GM23338 (cell line): ENCODE measurements at places on chromosomes 1 and 21. TPM values are rescaled to one million over a fixed set of nuclear protein-coding genes. Genes with fewer than 3 reads are reported as not detected.
A peak's percentile ranks its signal among the peaks of the same experiment; 100 is the strongest.

GRCh38 chr1:166907763-166908162 lies 31.7 kb upstream of the TADA1 start:
- no peak overlapping the region for H3K4me3 ChIP-seq
- H3K27ac ChIP-seq = no peak overlapping the region
- 0 out of 2 replicates have a peak, but pooled peaks cover 3% of the 10 kb centered on the region for H3K36me3 ChIP-seq
- no peaks in the 10 kb centered on the region for H3K4me1 ChIP-seq

The MAP1LC3C gene
- 1.1 and 1.7 TPM in 2 replicates for total RNA-seq

The OR6K3 gene
- not detected in 2 replicates for total RNA-seq

The TNFRSF14 gene
- total RNA-seq = 0.85 TPM in 1 of 2 replicates, not detected in the other

- no peaks in the 10 kb centered on the region for H3K4me1 ChIP-seq
- H3K27ac ChIP-seq = no peak overlapping the region
- no peaks in the 10 kb centered on the region for H3K27me3 ChIP-seq
- DNase-seq = no peak
- H3K36me3 ChIP-seq = peaks cover 9% of the 10 kb centered on the region; the same call in 1 of the 2 replicates
Measured at GRCh38 chr1:172602706-172603105, 56.2 kb upstream of the FASLG start.

The SLAMF8 gene
- total RNA-seq = not detected in 2 replicates

GRCh38 chr21:39063517-39063916 lies 119.7 kb downstream of the PSMG1 start:
- H3K4me3 ChIP-seq = no peak overlapping the region
- DNase-seq = no peak
- H3K4me1 ChIP-seq = no peaks in the 10 kb centered on the region
- peaks cover 3% of the 10 kb centered on the region; the same call in 1 of the 2 replicates for H3K36me3 ChIP-seq
- no peaks in the 10 kb centered on the region for H3K27me3 ChIP-seq
- no peak overlapping the region for H3K27ac ChIP-seq

DNA sequence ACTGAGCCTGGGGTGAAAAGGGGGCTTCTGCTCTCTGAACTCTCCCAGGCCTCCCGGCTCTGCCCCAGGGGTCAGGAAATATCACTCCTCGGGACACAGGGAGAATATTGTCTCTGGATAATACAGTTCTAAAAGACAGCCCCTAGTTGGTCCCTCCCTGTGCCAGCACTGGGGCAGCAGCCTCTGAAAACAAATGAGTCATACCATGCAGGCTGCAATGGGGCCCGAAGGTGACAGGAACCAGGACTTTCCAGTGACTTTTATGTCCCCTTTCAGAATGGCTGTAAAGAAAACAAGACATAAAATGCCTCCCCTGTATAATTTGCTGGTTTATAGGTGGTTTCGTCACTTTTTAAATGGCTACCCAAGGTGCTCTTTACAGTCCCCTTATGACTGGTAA lies 360.0 kb downstream of the NPHP4 start:
- H3K36me3 ChIP-seq = no peaks in the 10 kb centered on the region
- H3K4me3 ChIP-seq = no peak overlapping the region
- H3K27ac ChIP-seq = no peak overlapping the region
- H3K4me1 ChIP-seq = no peaks in the 10 kb centered on the region

DNA sequence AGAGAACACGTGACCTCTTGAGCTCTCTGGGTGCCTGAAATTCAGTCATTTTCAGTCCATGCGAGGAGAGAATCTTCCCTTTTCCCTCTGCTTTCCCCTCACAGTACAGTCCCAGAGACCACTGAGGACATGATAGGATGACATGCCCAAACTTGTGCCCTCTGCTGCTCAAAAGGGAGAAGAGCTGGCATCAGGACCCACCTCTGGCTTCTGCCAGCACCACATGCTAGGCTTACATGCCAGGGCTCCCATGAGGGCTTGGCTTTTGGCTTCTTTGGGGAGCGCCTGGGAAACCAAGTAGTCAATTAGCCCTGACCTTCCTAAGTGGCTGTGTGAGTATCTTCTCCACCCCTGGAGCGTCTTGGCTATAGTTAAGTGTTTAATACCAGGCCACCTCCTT lies 13.8 kb upstream of the KCNQ4 start:
- peaks cover 3% of the 10 kb centered on the region for H3K36me3 ChIP-seq
- peak overlapping the region; percentile 50 for H3K27ac ChIP-seq
- peaks cover 21% of the 10 kb centered on the region for H3K4me1 ChIP-seq
- no peak for DNase-seq

- no peak overlapping the region for H3K27ac ChIP-seq
- H3K36me3 ChIP-seq = peaks cover 15% of the 10 kb centered on the region
- no peak overlapping the region for H3K4me3 ChIP-seq
- DNase-seq = no peak
- no peaks in the 10 kb centered on the region for H3K27me3 ChIP-seq
- H3K4me1 ChIP-seq = no peaks in the 10 kb centered on the region
Measured at GRCh38 chr21:46114963-46115362, 17.1 kb downstream of the COL6A2 start.

- peaks cover 6% of the 10 kb centered on the region; the same call in 1 of the 2 replicates for H3K4me1 ChIP-seq
- H3K27ac ChIP-seq = no peak overlapping the region
- DNase-seq = no peak
- H3K4me3 ChIP-seq = no peak overlapping the region
- H3K36me3 ChIP-seq = no peaks in the 10 kb centered on the region
- H3K27me3 ChIP-seq = no peaks in the 10 kb centered on the region
Measured at GRCh38 chr1:66248746-66249145, 285.2 kb upstream of the SGIP1 start.

The S100A3 gene
- not detected in 2 replicates for total RNA-seq

The SERTAD4 gene
- total RNA-seq = 1.0 and 1.6 TPM in 2 replicates

GRCh38 chr1:233182587-233182986 lies 112.9 kb downstream of the PCNX2 start:
- H3K36me3 ChIP-seq = peaks cover 20% of the 10 kb centered on the region; the same call in 1 of the 2 replicates
- no peak overlapping the region for H3K27ac ChIP-seq
- H3K4me3 ChIP-seq = no peak overlapping the region
- no peak for DNase-seq
- H3K4me1 ChIP-seq = peaks cover 19% of the 10 kb centered on the region; the same call in 1 of the 2 replicates

The LCE2A gene
- total RNA-seq = not detected in 2 replicates

DNA sequence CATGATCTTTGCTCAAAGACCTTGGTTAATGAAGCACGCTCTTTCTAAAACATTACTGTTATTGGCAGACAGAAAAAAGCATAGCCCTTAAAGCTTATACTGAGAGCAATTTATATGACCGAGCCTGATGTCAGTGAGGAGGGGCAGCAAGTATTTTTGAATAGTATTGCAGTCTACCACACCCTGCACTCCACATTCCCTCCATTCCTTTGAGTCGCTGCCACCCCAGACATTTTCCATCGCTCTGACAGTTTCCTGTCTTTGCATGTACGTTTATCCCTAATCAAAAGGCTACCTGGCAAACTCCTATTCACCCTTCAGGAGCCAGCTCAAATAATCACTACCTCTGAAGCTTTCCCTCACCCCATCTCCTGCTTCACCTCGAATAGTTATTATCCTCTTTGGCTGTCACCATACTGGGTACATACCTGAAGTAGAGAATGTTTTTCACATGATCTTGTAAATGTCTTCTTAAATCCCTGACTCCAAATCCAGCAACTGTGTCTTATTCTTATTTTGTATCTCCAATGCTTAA lies 5.5 kb upstream of the JUN start:
- H3K4me1 ChIP-seq = peaks cover 6% of the 10 kb centered on the region; the same call in 1 of the 2 replicates
- H3K4me3 ChIP-seq = no peak overlapping the region
- no peak for DNase-seq
- peaks cover 26% of the 10 kb centered on the region for H3K27me3 ChIP-seq

The MYCL gene
- 38.8 and 41.1 TPM in 2 replicates for total RNA-seq

DNA sequence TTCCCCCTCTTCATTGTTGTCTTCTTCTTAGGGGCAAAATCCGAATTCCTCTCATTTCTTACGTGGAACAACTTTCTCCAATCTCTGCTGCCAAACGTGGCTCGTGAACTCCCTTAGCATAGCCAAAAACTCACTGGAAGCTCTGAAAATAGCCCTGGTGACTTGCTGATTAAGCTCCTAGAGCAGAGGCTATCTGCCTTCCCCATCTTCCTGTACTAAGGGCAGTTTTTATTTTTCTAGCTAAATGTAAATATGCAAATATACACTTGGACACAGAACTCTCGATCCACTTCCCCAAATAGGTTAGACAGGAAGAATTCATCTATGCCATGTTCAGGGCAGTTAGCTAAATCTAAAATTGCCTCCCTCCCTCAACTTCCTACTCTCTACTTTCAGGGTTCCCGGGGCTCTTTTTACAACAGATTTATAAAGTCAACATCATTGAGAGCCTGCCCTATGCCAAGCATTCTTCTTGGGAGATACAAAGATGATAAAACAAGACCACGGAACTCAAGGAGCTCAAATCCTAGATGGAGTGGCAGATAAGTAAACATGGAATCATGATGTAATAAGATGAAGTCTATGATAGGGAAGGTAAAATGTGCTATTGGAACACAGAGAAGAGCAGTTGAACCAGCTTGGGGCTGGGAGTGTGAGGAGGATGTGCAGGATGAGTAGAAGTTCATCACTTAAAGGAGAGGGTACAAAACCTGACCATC lies 59.4 kb upstream of the FMOD start:
- H3K36me3 ChIP-seq = no peaks in the 10 kb centered on the region
- no peak for DNase-seq
- H3K4me3 ChIP-seq = no peak overlapping the region
- H3K27ac ChIP-seq = no peak overlapping the region
- H3K4me1 ChIP-seq = no peaks in the 10 kb centered on the region
- no peaks in the 10 kb centered on the region for H3K27me3 ChIP-seq

- no peak overlapping the region for H3K4me3 ChIP-seq
- DNase-seq = no peak
- no peak overlapping the region for H3K27ac ChIP-seq
- no peaks in the 10 kb centered on the region for H3K4me1 ChIP-seq
Measured at GRCh38 chr1:213389061-213389581, 338.1 kb downstream of the RPS6KC1 start.

GRCh38 chr1:201906336-201906735 lies 17.6 kb downstream of the SHISA4 start:
- H3K36me3 ChIP-seq = no peaks in the 10 kb centered on the region
- H3K27me3 ChIP-seq = no peaks in the 10 kb centered on the region
- no peak overlapping the region for H3K27ac ChIP-seq
- H3K4me1 ChIP-seq = no peaks in the 10 kb centered on the region

- no peak for DNase-seq
- H3K4me1 ChIP-seq = no peaks in the 10 kb centered on the region
- H3K27ac ChIP-seq = no peak overlapping the region
- no peak overlapping the region for H3K4me3 ChIP-seq
- H3K36me3 ChIP-seq = no peaks in the 10 kb centered on the region
- H3K27me3 ChIP-seq = no peaks in the 10 kb centered on the region
Measured at GRCh38 chr1:210940081-210940617, 193.8 kb downstream of the KCNH1 start.

DNA sequence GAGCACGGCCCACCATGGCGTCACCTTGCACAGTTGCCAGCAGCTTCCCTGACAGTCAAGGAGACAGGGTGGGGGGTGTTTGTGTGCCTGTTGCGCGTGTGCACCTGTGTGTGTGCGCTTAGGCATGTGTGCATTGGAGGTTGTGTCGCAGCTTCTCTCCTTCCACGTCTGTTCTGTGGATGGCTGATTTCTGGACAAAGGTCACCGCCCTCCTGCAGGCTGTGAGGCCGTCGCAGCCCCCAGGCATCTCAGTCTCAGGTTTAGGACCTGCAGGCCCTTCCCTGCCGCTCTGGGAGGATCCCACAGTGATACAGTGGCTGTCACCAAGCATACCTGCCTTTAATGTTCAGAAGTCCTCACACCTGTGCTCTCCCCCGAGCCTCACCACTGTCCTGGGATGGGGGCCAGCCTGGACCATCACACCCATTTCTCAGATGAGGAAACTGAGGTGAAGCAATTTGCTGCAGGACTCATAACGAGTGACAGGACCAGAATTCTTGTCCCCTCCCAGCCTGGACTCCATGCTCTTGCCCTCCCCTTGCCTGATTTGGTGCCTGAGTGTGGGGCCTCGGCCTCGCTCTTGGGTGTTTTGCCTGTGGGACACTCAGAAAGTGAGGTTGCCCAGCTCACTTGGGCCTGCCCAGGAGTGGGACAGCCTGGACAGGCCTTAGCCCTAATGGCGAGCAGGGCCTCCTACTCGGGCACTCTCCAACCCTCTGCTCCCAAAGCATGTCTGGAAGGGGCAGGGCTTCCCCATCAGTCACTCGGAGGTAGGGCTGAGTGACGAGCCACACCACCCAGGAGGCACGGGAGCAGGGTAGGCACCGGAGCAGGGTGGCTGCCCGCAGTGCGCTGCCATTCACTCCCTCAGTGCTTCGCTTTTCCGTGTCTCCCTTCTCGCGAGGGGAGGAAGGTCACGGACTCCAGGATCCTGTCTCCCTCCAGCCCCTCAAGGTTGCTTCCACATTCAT lies 22.6 kb downstream of the COQ8A start:
- no peak overlapping the region for H3K27ac ChIP-seq
- no peaks in the 10 kb centered on the region for H3K36me3 ChIP-seq
- no peak overlapping the region for H3K4me3 ChIP-seq
- no peaks in the 10 kb centered on the region for H3K4me1 ChIP-seq
- no peak for DNase-seq

- no peaks in the 10 kb centered on the region for H3K36me3 ChIP-seq
- H3K4me1 ChIP-seq = peaks cover 34% of the 10 kb centered on the region
- H3K27me3 ChIP-seq = no peaks in the 10 kb centered on the region
- no peak overlapping the region for H3K4me3 ChIP-seq
Measured at GRCh38 chr1:84693005-84693404, 2.7 kb upstream of the SSX2IP start.

- no peak overlapping the region for H3K4me3 ChIP-seq
- peak; percentile 14 for DNase-seq
- peaks cover 4% of the 10 kb centered on the region; the same call in 1 of the 2 replicates for H3K27me3 ChIP-seq
- H3K36me3 ChIP-seq = no peaks in the 10 kb centered on the region
- H3K27ac ChIP-seq = no peak overlapping the region
- H3K4me1 ChIP-seq = peaks cover 3% of the 10 kb centered on the region; the same call in 1 of the 2 replicates
Measured at GRCh38 chr1:221708987-221709386, 32.9 kb downstream of the DUSP10 start.

DNA sequence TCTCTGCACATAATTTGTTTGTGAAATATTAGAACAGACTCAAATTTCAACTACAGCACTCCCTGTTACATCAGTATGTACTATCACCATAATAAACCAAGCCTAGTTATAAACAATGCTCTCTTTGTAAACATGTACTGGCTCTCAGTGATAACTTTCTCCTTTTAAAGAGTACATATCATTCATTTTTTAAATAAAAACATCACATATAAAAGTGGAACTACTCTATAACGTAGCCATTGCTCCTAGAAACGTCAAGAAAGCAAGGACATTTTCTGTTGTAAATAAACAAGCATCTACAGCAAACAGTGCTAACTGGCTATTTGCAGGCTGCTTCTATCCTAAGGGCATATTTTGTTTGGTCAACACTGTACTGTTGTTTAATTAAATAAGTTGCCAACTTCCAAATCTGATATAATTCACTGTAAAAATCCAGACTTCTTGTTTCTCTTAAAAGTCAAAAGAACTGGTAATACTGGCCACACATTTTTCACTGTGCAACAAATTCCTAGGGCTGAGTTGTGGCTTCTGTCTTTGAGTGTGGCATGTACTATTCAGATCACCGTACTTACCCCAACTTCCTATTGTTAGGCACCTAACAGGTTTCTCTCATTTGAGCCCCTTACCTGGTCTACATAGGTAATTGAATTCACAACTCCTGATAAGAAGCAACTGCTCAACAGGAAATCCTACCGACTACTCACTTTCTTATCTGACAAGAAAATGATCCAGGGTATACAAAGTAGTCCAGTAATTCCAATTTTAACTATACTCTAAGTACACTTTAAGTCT lies 111.9 kb downstream of the DENND1B start:
- DNase-seq = peak; percentile 29
- H3K4me3 ChIP-seq = no peak overlapping the region
- H3K27ac ChIP-seq = no peak overlapping the region
- H3K27me3 ChIP-seq = no peaks in the 10 kb centered on the region
- H3K4me1 ChIP-seq = no peaks in the 10 kb centered on the region

GRCh38 chr1:21869620-21870121 lies 57.6 kb downstream of the LDLRAD2 start:
- H3K27ac ChIP-seq = no peak overlapping the region
- H3K27me3 ChIP-seq = no peaks in the 10 kb centered on the region
- H3K4me1 ChIP-seq = peaks cover 8% of the 10 kb centered on the region; the same call in 1 of the 2 replicates

- DNase-seq = no peak
- no peak overlapping the region for H3K4me3 ChIP-seq
Measured at GRCh38 chr1:54398963-54399528, 7.1 kb downstream of the SSBP3 start.

The DYNLT5 gene
- 2.6 and 2.8 TPM in 2 replicates for total RNA-seq

The SLC9C2 gene
- 1.1 TPM in 1 of 2 replicates, not detected in the other for total RNA-seq
